ENCODE measurements at places on chromosomes 1 and 21. TPM values are rescaled to one million over a fixed set of nuclear protein-coding genes. Genes with fewer than 3 reads are reported as not detected.

KPNA6 gene
- 78.3 TPM for total RNA-seq

PDPN gene
- not detected for total RNA-seq

S100A8 gene
- not detected for total RNA-seq

DNA sequence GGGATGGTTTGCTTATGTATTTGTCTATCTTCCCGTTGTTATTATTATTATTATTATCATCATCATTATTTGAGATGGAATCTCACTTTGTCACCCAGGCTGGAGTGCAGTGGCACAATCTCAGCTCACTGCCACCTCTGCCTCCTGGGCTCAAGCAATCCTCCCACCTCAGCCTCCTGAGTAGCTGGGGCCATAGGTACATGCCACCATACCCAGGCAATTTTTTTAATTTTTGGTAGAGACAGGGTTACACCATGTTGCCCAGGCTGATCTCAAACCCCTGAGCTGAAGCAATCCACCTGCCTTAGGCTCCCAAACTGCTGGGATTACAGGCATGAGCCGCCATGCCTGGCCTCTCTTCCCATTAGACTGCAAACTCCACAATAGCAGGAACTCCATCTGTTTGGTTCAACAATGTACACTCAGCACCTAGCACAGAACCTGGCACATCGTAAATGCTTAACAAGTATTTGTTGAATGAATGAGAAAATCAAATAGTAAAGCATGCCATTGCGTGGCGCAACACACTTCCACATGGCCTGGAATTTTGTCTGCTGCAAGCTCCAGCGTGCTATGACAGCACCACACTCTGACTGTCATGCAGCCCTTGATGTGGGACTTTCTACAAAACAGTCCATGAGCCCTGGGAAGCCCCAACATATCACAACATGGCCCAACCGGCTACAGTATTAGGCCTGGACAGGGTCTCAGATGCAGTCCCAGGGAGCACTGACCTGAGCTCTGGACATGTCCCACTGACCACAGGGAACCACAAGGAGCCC, 3.8 kb upstream of the TINAGL1 start:
- no peaks in the 10 kb centered on the region for H3K36me3 ChIP-seq
- no peak for DNase-seq
- peaks cover 4% of the 10 kb centered on the region for H3K27me3 ChIP-seq

GRCh38 chr1:177448652-177449357, 278.0 kb downstream of the BRINP2 start:
- no peak overlapping the region for H3K27ac ChIP-seq
- DNase-seq: no peak
- no peaks in the 10 kb centered on the region for H3K36me3 ChIP-seq
- H3K4me3 ChIP-seq: no peak overlapping the region

DNA sequence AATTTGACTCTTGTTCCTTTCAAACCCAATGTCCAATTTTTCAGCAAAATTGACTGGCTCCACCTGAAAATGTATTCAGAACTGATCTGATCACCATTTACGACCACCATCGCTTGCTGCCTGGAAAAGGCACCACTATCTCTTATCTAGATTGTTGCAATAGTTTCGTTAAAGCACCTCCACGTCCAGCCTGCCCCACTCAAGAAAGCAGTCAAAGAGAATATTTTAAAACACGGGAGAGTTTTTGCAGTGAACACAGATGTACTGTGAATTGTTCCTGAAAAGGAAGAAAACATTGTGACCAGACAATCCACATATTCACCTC, 4.0 kb upstream of the OR11L1 start:
- peaks cover 3% of the 10 kb centered on the region for H3K4me1 ChIP-seq
- DNase-seq: no peak
- H3K27me3 ChIP-seq: peaks cover 2% of the 10 kb centered on the region
- no peak overlapping the region for H3K4me3 ChIP-seq
- H3K27ac ChIP-seq: no peak overlapping the region

Measured in activated CD4-positive, alpha-beta T cell treated with anti-CD3 and anti-CD28 coated beads for 36 hours (primary cell).